Fibroblast of skin of scalp (primary cell): ENCODE measurements at places on chromosomes 1 and 21.

DNA sequence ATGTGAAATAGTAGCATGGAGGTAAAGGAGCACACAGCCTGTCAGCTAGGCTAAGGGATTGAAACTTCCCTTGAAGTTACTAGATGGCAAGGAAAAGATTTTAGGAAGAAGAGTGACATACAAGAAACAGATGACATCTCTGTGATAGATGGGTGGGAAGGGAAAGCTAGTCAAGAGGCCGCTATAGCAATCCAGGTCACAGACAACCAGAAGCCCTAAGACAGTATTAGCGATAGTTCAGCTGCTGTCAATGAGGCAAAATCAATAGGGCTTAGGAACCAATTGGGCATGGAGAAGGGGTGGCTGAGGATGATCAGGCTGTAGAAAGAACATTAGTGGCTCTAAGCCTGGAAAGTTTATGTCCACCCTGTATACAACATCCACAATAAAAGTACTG lies 111.1 kb downstream of the GLUL start:
- DNase-seq: no peak

GRCh38 chr1:8472668-8473067 lies 154.8 kb downstream of the SLC45A1 start:
- no peak for DNase-seq

GRCh38 chr1:231778009-231778719 lies 151.6 kb downstream of the DISC1 start:
- peak; percentile 77 for DNase-seq

DNA sequence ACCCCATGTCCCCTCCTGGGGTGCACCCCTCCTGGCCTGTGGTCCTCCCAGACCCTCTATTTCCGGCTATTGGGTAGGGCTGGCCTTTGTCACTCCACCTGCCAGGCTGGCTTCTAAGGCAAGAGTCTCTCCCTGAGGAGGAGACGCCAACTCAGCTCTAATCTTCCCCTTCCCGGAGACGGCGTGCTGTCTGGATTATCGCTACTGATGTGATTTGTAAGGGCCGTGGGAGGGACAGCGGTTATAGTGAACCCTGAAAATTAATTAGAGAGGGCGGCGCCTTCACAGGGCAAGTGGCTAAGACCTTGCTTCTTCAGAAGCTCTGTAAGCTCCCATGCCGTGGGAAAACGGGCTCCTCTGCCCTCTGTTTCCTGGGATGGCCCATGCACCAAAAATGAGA lies 207.0 kb upstream of the VAMP3 start:
- DNase-seq: no peak

DNA sequence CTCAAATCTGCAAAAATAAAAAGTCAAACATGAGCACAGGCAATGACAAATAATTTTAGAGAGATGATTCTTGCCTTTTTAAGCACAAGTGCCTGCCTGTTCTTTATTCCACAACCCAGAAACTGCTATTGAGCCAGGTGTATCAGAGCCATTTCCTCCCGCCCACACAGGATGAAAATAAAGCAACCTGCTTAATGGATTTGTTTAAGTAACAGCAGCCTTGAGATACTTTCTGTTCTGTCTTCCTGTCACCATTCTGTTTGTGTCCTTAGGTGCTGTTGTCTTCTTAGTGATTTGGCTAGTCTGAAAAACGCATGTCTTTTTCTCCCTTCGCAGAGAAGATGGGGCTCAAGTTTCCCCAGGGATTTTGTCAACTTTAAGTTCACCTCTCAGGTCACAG lies 11.4 kb downstream of the RPE65 start:
- DNase-seq: no peak

- peak; percentile 80 for DNase-seq
These were observed 60.8 kb downstream of the DHRS3 start for GRCh38 chr1:12556957-12557935.

GRCh38 chr1:2214541-2215241 lies 13.4 kb upstream of the SKI start:
- no peak for DNase-seq

- DNase-seq: peak; percentile 75
These were observed 129.4 kb downstream of the PPIAL4G start for GRCh38 chr1:148353461-148354283.

GRCh38 chr1:67680486-67680885 lies 4.5 kb upstream of the GADD45A start:
- DNase-seq: no peak

DNA sequence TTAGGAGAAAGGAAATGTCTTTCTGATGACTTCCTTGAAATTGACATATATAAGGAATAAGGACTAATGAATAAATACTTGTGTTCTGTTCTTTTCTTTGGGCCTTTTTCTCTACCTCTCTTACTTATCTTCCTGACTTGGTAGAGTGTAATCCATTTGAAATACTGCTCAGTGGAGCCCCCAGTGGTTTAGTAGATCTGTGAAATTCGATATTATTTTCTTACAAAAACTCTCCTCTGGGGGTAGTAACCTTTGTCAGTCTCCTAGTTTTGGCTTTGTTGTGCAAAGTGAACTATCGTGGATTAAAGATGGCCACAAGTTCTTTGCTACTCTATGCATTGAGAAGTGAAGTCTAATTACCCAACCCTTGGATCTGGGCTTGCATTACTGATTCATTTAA lies 48.8 kb downstream of the DUSP10 start:
- DNase-seq: no peak

DNA sequence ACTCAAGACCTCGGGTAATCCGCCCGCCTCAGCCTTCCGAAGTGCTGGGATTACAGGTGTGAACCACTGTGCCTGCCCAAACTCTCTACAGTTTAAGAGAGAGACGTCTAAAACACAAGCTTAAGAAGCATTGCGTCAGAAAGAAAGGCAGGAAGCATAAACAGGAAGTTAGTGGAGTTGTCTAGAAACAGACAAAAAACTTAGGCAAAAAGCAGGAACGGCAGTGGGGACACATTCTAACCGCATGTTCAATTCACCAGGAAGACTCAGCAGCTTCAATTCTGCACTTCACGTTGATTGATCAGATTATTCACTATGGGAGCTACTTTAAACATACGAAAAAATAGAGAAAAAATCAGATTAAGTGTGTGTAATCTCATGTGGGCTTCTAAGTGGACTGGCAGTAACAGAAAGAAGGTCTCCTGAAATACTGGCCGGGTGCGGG lies 7.4 kb downstream of the CFAP74 start:
- DNase-seq: no peak

DNA sequence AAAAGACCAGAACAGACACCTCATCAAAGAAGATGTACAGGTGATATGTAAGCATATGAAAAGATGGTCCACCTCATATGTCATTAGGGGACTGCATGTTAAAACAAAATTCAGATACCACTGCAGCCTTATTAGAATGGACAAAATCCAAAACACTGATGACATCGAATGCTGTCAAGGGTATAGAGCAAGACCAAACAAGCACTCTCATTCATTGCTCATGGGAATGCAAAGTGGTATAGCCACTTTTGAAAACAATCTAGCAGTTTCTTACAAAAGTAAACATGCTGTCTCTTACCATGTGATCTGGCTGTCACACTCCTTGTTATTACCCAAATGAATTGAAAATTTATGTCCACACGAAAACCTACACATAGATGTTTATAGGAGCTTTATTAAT lies 426.6 kb upstream of the ESRRG start:
- no peak for DNase-seq

DNA sequence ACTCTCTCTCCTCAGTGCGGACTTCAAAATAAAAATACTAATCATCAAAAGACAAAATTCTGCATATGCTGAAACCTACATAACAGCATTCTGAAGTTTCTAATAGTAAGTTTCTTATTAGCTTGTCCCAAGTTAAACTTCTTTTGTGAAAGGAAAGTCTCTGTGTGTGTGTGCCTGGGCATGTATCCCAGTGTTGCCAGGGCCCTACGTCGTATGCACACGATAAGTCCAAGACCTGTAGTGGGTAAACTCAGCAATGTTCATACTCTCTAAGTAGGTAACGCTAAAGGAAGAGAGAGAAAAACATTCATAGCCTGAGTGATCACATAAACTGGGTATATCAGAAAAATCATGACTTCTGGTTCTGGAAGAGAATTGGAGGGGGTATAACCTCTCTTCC lies 465.7 kb downstream of the SMYD3 start:
- no peak for DNase-seq

DNA sequence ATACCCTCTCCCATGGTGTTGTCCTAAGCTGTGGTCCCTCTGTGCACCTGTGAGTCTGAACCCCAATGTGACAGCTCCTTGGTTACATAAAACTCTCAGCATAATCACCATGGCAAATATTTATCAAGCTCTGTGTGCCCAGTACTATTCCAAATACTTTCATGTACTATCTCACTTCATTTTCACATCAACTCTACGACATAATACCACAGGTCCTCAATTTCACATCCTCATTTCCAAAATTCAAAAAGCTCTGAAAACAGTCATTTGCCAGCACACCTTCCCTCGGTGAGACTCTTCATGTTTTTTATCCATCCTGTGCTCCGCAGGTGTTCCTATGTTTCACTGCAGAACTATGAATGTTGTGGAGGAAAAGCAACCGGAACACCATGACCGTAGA lies 12.4 kb upstream of the CREG1 start:
- DNase-seq: no peak

DNA sequence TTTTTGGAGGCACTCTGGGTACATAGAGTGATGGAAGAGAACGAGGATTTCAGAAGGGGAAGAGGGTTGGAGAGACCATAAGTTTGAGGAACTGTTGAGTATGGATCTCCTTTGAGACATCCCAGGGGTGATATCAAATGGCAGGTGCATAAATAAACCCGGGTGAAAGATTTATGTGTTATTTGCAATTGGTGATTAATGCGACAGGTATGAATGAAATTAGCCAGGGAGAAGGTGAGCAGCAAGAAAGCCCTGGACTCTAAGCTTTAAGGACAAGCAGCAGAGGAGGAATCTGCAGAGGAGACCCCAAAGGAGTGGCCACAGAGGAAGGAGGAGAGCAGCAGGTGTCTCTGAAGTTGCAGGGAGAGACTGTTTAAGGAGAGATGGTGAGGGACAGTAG lies 8.8 kb upstream of the REN start:
- no peak for DNase-seq

GRCh38 chr1:41738475-41738874 lies 180.2 kb downstream of the HIVEP3 start:
- DNase-seq: peak; percentile 60

GRCh38 chr1:226625326-226625725 lies 76.8 kb downstream of the STUM start:
- no peak for DNase-seq

DNA sequence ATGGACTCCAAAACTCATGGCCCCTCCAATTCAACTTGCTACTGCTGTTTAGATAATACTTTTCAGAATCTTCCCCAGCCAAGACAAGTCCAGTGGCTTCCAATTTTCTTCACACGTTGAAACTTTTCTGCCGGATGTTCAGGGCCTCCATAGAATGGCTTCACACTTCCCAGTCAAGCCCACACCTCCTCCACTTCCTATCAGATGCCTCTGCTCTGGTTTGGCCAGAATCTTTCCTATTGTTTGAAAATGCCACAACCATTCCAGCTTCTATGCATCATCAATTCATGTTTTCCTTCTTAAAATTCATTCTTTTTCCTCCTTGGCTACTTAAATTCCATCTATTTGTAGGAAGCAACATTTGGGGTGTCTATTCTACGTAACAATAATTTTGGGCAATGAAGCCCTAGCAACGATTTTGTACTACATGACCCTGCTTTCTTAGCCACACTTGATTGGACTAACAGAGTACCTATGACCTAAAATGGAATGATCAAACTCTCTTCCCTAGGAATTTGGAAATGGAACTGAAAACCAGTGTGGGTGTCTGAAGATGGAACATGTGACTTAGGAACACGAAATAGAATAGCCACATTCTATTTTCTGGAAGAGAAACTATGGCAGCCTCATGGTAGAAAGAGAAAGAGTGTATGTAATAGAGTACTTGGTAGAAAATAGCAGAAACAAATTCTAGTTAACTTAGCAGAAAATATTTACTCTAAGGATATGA lies 74.1 kb upstream of the CNIH3 start:
- DNase-seq: peak; percentile 54

GRCh38 chr1:162982364-162982763 lies 86.8 kb upstream of the RGS4 start:
- DNase-seq: no peak

- no peak for DNase-seq
These were observed 442.1 kb downstream of the PTBP2 start for GRCh38 chr1:97163591-97164275.

DNA sequence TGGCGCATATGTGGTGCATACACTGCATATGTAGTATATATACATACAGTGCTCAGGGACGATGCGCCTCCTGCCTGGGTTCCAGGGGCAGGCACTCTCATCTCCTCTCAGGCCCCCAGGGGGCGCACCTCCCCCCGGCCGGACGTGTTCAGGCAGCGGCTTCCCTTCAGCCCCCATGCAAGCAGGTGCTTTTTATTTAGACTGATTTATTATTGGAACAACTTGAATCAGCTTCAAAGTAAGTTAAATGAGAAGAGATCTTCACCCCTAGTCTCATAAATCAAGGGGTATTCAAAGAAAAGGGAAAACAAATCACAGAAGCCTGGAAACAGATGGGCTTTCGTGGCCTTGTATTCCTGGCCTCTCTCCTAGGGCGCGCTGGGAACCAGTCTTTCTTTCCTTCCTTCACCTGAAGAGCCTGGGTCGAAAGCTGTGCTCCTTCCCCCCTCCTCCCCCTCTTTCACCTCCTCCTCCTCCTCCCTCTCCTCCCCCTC lies 64.6 kb downstream of the UBIAD1 start:
- DNase-seq: peak; percentile 22

DNA sequence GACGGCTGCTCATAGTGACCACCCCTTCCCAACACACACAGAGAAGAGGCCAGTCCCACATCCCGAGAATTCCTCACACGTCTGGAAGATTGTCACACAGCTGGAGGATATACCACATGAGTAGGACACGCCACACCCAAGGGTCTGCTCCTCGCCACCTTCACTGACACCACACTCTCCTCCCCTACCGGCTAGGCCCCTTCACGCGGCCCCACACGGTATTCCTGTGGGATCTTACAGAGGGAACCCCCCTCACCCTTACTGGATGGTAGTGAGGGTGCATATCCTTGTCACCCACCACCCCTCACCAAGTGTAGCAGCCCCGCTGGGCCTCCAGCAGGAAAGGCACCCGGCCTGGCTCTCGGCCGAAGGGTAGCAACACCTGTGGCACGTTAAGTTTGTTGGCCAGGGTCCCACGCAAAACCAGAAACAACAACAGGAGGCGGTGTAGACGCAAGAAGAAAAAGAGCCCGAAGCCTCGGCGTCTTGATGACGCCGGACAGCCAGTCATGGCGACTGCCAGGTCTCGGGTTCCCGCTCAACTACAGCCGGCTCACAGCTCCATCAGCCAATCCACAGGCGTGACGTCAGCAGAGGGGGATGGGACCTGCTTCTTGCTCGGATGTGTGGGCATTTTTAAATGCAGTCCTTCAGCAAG lies at the start of gene NUP210L:
NUP210L (minus strand) TSS at position 540 of the 658 bp plus-strand sequence.
- DNase-seq: peak; percentile 12

DNA sequence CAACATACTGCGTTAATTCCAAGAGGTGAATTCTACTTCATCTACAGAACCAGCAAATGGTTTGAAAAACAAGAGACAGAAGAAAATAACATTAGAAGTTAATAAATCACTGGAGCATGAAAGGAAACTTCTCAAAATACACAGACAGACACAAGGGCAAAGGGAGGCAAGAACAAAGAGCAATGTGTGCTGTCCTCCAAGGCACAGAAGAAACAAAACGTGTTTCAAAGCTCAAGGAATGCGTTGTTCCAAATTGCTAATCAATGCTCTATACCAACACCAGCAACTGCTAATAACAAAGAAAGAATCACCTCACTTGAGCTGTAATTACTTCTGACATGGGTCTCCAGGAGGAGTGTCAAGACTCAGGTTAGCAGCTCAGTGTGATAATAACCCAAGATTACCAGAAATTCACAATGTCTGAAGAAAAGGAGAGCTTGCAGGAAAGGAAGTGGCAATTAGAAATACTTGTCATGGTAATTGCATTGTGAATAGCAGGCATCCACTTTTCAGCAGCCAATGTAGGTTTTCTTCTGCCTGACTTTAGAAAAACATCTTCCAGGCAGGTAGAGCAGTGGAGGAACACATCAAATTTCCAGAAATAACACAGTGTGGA lies 175.4 kb downstream of the SEC16B start:
- DNase-seq: no peak
